ENCODE measurements at places on chromosomes 1 and 21.

- DNase-seq = no peak
Measured at GRCh38 chr1:46180082-46180616, 3.9 kb upstream of the P3R3URF start.

DNA sequence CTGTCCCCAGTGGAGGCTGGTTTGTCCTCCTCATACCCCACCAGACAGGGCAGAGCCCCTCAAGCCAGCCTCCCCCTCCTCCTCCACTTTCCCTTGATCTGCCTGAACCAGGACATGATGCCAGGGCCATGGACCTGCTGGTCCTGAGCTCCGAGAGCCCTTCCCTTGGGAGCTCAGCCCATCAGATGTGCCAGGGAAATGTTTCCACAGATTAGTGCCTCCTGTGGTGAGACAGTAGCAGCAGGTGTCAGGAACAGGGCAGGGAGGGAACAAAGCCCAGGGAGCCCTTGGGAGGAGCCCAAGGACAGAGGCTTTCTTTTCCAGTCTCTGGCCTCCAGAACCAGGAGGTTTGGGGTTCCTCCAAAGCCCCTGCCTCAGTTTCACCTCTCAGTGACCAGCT is 14.6 kb upstream of the SLC41A1 start:
- no peak for DNase-seq

DNA sequence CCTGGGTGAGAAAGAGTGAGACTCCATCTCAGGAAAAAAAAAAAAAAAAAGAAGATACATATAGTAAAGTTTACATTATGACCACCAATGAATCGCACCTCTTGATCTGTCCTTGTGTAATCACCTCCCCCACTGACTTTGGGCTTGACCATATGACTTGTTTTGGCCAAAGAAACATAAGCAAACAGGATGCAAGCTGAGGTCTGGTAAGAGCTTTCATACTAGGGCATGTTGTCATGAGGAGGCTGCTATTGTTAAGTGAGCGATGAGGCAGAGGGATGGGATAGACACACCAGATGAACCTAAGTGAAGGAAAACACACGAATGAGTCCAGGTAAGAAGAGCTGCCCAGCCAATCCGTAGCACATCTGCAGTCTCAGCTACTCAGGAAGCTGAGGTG is 10.7 kb downstream of the ENAH start:
- no peak for DNase-seq

DNA sequence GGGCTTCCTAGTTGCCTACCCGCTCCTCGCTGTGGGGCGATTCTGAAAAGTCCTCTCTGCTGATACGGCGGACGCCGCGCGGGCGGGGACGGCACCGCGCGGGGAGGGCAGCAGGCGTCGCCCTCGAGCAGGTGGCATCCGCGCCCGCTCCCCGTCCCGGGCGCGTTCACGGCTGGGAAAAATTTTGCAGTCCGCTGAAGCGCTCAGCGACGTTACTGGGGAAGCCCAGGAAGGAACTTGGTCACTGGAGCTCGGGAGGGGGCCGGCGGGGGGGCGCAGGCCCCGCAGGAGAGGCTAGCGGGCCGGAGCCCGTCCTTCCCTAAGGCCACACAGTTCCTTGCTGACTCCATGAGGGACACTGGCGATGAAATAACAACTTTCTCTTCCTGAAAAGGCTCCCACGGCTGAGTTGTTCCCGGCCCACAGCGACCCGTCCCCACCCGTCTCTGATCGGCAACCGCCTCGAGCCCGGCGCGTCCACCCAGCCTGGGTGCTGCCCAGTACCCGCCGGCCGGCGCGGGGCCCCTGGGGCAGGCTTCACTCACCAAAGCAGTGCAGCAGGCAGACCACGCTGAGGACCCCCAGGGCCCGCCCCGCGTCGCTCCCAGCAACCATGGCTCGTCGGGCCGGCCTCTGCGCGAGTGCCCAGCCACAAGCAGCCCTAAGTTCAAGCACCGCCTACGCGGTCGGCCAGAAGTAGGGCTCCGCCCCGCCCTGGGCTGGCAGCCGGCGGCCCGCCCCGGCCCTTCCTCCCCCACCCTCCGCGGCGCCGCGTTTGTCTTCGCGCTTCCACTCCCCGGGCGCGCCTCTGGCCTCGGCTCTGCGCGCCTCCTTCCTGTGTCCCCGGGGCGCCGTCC is at the start of gene CD58:
CD58 (minus strand) TSS at position 669 of the 857 bp plus-strand sequence; CDS start at position 615, 54 bp downstream.
- peak; percentile 78 for DNase-seq

GRCh38 chr1:206429421-206429820 is 40.9 kb upstream of the IKBKE start:
- DNase-seq = no peak

DNA sequence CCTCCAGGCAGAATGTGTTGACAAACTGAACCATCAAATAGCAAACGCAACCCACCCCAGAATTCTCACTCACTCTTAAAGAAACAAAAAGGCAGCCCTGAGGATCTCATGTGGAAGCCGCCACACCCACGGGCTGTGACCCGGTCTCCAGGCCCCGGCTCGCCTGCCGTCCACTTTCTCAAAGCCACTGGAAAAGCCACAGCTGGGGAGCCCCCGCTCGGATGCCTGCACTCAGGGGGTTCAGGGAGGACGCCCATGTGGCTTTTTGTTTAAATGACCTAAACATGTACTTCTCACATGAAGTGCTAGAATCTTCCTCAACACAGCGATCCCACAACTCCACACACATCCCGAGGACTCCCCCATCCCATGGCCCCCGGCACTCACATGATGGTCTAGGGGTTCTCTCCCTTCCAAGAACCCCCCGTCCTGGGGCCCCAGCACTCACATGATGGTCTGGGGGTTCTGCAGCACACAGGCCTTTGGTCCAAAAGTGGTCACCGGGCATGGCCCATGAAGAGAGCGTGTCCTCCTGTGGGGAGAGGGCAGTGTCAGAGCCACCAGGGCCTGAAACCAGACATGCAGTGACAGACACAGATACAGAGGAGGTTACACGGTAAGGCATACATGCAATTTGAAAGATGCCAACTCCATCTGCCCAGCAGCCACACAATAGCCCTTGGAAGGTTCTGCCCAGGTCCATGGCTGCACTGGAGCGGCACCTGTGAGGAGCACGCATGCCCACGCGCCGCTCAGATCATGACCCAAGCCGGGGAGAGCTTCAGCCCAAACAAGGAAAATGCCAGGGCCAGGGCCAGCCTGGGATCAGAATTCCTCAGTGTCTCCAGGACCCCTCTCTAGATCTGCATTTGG is 16.5 kb downstream of the NADK start:
- DNase-seq = no peak

DNA sequence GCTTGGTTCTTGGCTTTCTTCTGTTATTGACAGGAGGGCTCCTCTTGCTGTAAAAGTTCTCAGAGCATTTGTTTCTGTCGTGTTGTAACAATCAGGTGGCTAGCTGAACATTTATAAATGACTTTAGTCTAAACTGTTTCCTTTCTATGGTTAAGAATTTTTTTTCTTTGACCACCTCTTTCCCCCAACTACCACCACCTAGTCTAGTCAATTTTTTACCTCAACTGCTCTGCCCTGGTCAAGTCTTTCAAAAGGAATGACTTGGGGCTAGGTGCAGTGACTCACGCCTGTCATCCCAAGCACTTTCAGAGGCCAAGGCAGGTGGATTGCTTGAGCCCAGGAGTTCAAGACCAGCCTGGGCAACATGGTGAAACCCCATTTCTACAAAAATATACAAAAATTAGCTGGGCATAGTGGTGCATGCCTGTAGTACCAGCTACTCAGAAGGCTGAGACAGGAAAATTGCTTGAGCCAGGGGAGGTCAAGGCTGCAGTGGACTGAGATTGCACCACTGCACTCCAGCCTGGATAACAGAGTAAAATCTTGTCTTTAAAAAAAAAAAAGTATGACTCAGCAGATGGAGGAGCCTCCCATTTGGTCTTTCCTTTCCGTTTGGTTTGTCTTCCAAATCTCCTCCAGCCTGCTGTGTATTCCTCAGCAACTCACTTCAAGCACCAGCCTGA is 40.7 kb downstream of the MAP3K21 start:
- no peak for DNase-seq

DNA sequence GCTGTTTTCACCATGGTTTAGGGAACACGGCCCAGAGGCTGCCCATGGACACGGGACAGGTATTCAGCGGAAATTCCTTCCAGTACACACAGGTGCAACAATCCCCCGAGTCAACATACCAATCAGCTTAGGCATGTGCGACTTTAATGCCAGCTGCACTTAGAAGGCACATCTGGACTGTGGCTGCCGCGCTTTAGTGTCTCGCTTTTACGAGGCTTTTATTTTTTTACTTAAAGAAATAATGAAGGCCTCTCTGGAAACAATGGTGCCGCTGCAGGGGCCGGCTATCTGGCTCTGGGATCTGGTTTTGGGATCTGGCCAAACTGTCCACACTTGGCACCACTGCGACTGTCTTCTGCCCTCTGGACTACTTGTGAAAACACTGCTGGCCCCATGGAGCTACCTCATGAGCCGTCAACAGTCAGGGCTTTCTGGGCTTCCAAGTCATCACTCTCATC is 55.5 kb downstream of the SLC66A1 start:
- DNase-seq = no peak

- no peak for DNase-seq
Measured at GRCh38 chr1:209249785-209250440, 333.6 kb upstream of the CAMK1G start.

DNA sequence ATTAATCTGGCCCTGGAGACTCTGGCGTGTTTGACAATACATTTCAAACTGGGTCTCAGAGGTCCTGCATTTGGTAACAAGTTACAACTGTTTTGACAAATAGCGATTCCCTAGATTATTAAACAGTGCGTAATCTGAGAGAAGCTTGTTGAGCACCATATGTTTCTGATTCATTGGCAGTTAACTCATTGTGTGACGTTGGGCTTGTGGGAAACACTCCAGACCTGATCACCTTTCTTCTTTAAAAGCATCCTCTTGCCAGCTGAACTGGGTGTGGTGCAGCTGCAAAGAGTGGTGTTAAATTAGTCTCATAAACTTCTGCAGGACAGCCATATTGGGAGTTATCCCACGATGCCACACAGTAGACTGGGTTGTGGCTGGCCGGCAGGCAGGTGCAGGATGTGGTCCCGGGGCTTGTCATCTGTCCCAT is 82.7 kb downstream of the CDC7 start:
- no peak for DNase-seq

- DNase-seq = no peak
Measured at GRCh38 chr1:47228644-47229030, 3.4 kb downstream of the TAL1 start.

- DNase-seq = peak; percentile 13
Measured at GRCh38 chr1:7810395-7810794, 26.3 kb downstream of the PER3 start.

DNA sequence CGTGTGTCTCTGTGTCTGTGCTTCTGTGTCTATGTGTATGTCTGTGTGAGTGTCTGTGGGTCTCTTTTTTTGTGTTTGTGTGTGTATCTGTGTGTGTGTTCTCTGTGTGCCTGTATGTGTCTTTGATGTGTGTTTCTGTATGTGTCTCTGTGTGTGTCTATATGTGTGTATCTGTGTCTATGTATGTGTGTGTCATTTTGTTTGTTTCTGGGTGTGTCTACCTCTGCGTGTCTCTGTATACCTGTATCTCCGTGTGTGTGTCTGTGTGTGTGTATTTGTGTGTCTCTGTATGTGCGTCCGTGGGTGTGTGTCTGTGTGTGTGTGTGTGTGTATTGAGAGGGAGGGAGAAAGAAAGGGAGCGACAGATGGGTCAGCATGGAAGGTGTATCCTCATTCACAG is 106.3 kb upstream of the TRABD2B start:
- DNase-seq = no peak

DNA sequence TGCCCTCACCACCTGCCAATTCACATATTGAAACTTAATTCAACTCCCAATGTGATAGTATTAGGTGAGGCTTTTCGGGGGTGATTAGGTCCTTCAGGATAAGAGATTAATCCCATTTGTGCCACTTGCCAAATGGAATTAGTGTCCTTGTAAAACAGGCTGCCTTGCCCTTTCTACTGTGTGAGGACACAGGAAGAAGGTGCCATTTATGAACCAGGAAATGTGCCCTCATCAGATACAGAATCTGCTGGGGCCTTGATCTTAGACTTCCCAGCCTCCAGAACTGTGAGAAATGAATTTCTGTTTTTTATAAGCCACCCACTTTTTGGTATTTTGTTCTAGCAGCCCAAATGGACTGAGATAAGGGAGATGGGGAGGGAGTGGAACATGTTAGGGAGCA is 39.1 kb upstream of the AGL start:
- no peak for DNase-seq

- DNase-seq = no peak
Measured at GRCh38 chr1:47771751-47772150, 225.4 kb downstream of the TRABD2B start.

DNA sequence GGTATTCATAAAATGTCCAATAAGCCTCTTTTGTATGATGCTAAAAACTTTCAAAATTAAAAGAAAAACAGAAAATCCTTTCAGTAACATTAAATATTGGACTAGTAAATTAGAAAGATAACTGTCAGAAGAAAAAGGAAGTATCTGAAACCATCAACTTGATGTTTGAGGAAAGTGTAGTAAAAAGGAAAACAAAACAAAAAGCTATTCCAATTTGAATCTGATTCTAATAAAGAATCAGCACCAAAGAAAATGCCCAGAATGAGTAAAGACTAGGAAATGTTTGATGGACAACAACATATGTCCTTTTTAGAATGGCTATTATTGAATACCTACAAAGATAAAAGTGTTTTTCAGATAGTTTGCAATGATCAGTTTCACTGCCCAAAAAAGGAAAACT is 79.9 kb upstream of the RBM34 start:
- DNase-seq = no peak

DNA sequence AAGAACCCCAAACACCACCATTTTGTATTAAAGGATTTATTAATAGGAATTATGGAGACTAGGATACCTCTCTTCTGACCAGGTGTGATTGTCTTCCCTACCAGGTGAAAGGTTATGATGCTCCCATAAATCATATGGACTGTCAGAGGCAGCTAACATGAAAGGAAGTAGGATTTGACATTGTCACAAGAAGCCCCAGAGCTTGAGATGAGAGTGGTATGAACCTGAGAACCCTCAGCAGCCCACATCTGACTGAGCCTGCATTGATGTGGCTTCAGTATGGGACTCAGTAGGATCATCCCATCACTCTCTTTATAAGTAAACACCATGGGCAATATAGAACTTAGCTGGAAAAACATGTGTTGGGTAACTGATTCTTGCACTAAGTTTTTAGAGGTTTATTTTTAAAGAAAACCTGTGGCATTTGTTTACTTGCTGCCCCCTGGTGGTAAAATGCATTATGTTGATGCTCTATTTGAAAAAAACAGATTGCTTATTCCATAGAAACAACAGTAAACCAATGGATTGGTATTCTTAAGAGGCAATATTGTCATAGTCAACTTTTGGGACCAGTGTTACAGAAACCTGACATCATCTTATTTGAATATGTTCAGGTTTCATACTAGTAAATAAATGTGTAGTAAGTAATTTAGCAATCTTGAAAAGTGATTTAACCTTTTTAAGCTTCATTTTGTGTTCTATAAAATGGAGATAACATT is 16.6 kb upstream of the CACYBP start:
- DNase-seq = peak; percentile 61

- DNase-seq = no peak
Measured at GRCh38 chr1:243354511-243355153, 98.8 kb downstream of the SDCCAG8 start.

Measured in activated CD4-positive, alpha-beta T cell treated with anti-CD3 and anti-CD28 coated beads for 4 hours (primary cell).